ENCODE measurements at places on chromosomes 6 and 20.

DNA sequence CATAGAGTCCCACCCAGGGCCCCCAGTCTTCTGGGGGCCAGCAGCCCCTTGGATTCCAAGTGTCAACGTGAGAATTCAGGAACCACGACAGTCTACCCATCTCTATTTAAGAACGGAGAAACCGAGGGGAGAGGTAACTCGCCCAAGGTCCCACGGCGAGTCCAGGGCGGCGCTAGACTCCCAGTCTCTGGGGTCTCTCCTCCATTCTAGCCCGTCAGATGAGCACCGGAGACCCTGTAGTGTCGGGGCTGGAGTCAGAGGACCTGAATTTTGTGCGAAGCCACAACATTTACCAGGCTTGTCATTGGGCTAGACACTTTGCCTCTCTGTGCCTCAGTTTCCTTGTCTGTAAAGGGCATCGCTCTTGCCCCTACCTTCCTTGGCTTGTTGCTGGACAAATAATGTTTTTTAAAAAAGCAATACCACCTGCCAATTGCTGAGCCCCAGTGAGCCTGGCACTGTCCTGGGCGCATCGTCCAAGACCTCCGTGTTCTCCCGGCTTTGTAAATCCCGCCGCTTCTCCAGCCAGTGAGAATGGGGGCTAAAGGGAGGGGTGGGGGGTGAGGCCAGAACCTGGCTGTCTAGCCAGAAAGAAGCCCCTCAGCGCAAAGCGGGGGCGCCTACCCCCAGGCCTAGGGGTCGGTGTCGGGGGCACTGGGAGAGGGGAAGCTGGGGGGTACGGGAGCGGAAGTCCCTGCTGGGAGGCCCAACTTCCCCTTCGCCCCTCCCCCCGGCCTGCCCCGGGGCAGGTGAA is 91.7 kb downstream of the NCR2 start:
- DNase-seq: no peak

DNA sequence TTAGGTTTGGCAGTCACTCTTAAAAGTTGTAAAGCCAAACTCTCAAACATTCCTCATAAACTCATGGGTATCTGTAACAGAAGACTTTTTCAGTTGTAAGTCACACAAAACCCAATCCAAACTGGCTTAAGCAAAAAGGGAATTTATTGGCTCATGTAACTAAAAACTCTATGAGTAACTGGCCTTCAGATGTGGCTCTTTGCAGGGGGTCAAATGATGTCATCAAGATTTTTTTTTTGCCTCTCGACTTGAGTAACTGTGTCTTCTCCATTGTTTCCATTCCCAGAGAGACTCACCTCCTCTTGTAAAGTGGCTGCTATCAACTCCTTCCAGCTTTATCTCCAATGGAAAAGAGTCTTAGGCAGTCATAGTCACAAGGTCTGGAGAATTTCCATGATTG is 645.0 kb downstream of the DHX35 start:
- no peak for DNase-seq

GRCh38 chr6:113626475-113626874 is 230.7 kb upstream of the MARCKS start:
- DNase-seq: no peak

DNA sequence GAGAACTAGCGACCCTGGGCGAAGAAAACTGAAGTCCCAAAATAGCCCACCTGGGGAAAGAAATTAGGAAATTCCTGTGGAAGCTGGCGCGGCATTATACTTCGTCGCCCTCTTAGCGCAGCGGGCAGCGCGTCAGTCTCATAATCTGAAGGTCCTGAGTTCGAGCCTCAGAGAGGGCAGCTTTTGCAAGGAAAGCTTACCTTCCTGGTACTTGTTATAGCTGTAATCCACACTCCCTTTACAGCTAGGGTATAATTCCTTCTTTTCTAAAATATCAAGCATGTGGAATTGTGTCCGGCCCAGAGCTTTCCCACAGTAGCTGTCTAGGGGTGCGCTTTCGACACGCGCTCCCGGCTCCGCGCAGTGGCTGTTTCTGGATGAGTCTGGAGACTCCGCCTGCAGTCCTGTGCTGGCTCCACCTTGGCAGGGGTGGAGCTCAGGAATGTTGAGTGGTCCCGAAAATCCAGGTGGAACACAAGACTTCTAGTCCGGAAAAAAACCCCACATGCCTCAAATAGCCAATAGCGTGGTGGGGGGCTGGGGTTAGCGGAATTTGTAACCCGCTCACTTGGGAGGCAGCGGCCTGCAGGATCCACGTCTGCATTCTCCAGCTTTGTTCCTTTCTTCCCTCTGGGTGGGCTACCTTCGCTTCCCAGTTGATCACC is 83.7 kb upstream of the ZNF322 start:
- no peak for DNase-seq

GRCh38 chr6:20217324-20217855 is 5.1 kb upstream of the MBOAT1 start:
- DNase-seq: no peak

- DNase-seq: no peak
Observed at GRCh38 chr6:113564371-113565171, 292.6 kb upstream of the MARCKS start.

DNA sequence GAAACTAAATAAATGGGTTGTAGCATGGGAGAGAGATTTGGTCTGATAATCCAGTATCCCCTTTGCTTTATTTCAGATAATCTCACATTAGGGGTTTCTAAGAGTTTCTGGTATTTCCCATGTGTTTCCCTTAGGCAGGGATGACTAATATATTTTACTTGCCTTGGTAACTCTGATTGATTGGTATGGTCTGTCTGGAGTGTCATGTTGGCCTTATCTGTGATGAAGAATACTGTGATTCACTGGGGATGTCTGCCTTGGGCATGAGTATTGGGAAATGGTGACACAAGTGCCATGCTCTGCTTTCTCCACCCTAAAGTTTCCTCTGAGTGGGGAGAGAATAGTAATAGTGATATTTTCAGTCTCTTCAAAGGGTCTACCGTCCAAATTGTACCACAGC is 10.1 kb downstream of the SLC22A2 start:
- DNase-seq: no peak

- no peak for DNase-seq
Observed at GRCh38 chr6:45712786-45713185, 302.9 kb downstream of the CLIC5 start.

GRCh38 chr20:36367907-36368799 is 62.0 kb downstream of the DLGAP4 start:
- no peak for DNase-seq

DNA sequence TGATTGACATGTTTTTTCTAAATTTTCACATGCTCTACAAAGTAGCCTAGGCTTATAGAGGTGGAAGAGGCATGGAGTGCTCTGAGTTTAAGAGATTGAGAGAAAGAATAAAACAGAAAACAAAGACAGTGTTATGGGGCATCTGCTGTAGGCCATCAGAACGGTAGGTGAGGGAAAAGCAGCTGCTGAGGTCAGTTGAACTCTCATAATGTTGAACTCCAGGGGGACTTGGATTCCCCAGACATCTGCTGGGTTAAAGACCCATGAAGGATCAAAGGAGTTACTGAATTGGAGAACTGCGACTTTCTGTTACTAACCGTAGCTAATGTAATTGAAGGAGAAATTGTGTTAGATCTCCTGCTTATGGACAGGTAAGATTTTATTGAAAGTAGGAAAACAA is 333.9 kb downstream of the TFAP2B start:
- DNase-seq: no peak

DNA sequence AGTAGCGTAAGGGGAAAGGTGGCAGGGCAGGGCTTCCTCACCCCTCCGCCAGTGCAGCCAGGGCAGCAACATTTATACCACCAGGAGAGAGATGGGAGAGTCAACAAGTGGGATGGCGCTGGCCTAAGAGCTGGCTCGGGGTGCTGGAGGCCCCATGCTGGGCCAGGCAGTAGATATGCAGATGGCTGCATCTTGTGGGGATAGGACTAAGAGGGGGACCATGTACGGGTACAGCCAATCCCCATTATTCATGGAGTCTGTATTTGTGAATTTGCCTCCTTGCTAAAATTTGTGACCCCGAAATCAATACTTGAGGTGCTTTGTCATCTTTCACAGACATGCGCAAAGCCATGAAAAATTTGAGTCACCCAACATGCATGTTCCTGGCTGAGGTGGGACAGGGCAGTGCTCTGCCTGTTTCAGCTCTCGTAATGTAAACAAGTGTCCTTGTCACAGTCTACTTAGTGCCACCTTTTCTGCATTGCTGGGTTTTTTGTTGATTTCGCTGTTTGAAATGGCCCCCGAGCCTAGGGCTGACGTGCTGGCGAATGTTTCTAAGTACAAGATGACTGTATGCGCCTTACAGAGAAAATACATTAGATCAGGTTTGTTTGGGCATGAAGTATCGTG is 27.5 kb upstream of the TAF8 start:
- DNase-seq: no peak

DNA sequence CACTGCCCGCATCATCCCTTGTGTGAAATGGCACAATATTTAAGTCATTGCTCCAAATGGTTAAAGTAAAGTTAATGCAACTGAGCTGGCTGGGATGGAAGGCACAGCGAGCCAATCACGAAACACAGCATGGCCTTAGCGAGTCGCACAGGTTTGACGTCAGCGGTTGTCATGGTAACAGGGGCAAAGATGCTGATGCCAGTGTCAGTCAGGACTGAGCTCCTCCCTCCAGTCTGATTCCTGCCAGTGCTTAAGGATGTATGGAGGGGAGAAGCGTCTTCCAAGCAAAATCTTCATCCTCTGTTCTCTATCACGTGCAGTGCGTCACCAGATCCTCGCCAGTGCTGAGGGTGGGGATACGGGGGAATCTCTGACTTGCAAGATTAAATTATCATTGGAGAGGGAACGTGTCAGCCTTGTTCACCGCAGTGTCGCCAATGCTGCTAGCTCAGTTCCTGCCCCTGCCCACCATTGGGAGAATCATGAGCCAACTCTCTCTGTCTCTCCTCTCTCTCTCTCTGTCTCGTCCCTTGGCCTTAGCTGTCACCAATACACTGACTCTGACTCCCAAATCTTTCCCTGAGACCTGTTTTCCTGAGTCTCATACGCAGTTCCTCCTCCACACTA is 24.5 kb downstream of the TSPYL4 start:
- no peak for DNase-seq

- DNase-seq: no peak
Observed at GRCh38 chr6:7726416-7727085, 652 bp downstream of the BMP6 start.

- no peak for DNase-seq
Observed at GRCh38 chr6:157325069-157325805, 1.9 kb upstream of the TMEM242 start.

DNA sequence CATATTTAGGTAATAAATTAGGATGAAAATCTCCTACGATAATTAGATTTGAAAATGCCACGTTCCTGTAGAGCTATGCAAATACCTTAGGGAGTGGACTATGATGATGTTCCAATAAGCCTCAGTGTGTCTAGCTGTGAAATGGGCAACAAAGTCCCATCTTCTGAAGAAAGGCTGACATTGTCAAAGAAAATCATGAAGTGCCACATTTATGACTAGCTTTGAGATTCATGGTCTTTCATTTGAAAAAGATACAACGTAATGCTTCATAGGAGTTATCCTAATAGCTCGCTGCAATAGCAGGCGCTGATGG is 23.8 kb upstream of the BCAS1 start:
- DNase-seq: no peak

DNA sequence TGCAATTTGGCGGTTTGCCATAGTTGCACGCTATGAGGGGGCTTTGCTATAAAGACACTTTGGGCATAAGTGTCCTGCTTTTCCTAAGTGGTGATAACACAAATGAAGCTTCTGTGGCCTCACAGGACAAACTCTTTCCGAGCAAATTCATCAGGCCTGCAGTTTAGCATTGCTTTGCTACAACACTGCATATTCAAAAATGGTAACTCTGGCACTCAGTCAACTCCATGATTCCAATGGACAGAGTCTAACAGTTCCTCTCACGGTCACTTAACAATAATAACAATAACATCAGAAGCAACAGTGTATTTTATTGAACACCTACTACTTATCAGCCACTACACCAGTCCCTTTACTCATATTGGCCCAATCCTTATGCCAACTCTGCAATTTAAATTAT is 222.5 kb downstream of the FRK start:
- no peak for DNase-seq

DNA sequence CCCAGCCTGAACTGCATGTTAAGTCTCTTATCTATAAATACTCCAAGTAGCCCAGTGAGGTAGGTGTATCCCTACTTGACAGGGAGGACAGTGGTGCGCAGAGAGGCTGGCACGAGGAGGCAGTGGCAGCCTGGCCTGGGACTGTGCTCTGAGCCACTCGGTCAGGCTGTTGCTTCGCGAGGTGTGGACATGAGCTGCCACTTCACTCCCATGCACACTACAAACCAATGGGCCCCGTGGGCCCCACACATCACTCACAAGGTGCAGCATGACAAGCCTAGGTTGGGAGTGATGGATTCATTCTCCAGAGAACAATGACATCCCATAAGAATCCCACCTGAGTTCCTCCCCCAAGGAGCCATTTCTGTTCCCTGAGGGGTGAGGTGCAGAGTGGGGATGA is 54.9 kb downstream of the TMEM242 start:
- no peak for DNase-seq

GRCh38 chr20:62768551-62769287 is 27.6 kb upstream of the MRGBP start:
- DNase-seq: no peak

- no peak for DNase-seq
Observed at GRCh38 chr6:18842534-18842933, 455.4 kb downstream of the RNF144B start.

DNA sequence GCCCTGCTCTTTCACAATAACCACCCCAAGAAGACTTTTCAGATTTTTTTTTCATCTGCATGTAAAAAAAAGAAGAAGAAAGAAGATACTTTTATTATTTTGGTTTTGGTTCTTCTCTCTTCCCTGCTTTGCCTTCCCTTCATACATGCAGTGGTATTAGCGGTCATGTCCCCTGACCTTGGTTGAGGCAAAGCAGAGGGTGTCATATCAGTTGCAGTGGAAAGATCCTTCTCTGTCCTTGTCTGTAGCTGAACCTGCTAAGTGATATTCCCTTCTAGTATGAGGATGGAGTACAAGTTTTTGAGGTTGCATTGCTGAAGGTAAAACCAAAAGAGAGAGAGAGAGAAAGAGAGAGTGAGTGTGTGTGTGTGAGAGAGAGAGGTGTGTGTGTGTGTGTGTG is 345.7 kb downstream of the UTRN start:
- DNase-seq: no peak

DNA sequence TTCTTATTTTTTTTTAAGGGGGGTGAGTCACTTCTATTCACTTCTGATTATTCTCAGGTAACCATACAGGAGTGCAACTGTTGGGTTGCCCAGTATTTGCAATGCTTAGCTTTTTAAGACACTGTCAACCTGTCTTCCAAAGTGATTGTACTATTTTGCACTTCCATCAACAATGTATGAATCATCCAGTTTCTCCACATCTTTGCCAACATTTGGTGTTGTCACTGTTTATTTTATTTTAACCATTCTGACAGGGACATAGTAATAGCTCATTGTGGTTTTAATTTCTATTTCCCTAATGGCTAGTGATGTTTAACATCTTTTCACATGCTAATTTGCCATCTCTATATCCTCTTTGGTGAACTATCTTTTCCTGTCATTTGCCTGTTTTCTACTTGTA is 1.4 kb upstream of the SLC13A3 start:
- DNase-seq: no peak

Measured in stimulated activated CD4-positive, alpha-beta T cell treated with anti-CD3 and anti-CD28 coated beads, Interleukin-15, amount 100 ng/mL, for 1 hour (primary cell).